Dorsolateral prefrontal cortex (tissue), 122 donors: ENCODE measurements at places on chromosomes 2 and 18. TPM values are rescaled to one million over a fixed set of nuclear protein-coding genes. Genes with fewer than 3 reads are reported as not detected.

IL36G gene
- not detected for total RNA-seq

M1AP gene
- total RNA-seq: 1.4 TPM

DDX1 gene
- total RNA-seq: 114 TPM

SERPINB4 gene
- not detected for total RNA-seq

LRRTM1 gene
- 25.3 TPM for total RNA-seq
